ENCODE measurements at places on chromosomes 3 and 15.

DNA sequence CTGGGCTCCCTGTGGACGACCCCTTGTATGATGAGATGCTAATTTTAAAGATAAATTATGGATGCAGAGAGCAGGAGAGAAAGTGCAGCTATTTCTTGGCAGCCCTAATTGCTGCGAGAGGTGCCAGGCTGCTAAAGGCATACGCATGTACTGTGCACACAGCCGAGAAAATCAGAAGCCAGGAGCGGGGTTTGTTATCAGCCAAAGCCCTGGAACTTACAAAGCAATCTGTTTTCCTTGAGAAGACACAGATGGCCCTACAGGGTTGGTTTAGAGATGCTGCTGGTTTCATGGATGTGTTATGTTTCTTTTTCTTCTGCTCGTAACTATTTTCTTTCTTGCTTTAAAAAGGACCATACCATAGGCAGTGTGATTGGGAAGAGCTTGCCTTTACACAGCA is 11.7 kb upstream of the CCK start:
- no peak for DNase-seq

- DNase-seq: no peak
These were observed 10.7 kb upstream of the DHX36 start for GRCh38 chr3:154334973-154335420.

- no peak for DNase-seq
These were observed 245.9 kb upstream of the LMCD1 start for GRCh38 chr3:8255725-8256124.

DNA sequence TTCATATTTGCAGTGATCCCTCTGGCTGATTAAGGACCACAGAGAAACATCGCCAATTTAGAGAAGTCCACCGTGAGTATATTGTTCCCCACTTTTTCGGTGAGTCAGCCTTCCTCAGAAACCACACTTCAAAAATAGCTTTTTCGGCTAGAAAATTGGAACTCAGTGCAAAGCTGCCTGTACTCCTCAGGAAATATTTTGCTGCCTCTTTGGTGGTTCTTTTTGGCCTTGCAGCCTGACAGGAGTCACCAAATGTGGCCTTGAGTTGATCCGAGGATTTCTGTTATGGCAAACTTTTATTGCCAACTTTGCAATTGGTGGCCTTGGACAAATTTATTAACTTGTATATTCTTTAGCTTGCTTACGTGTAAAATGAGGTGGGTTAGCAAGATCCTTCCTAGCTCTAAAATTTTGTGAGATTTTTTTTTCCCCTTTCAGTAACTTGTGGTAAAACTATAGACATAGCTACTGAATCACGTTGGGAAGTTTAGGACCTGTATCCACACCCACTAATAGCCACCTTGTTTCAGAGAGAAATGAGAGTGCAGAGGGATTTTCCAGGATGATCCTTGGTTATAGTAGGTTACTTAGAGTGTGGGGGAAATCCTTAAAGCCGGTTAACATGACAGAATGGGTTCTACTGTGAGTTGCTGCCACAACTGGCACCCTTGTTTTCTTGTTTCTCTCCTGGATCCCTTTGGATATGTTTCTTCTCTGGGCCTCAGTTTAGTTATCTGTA is 9.9 kb downstream of the ARL6IP5 start:
- no peak for DNase-seq

- no peak for DNase-seq
These were observed 3.2 kb upstream of the BCL2L10 start for GRCh38 chr15:52115598-52116427.

- DNase-seq: no peak
These were observed 4.8 kb downstream of the GPR171 start for GRCh38 chr3:151197981-151198767.

DNA sequence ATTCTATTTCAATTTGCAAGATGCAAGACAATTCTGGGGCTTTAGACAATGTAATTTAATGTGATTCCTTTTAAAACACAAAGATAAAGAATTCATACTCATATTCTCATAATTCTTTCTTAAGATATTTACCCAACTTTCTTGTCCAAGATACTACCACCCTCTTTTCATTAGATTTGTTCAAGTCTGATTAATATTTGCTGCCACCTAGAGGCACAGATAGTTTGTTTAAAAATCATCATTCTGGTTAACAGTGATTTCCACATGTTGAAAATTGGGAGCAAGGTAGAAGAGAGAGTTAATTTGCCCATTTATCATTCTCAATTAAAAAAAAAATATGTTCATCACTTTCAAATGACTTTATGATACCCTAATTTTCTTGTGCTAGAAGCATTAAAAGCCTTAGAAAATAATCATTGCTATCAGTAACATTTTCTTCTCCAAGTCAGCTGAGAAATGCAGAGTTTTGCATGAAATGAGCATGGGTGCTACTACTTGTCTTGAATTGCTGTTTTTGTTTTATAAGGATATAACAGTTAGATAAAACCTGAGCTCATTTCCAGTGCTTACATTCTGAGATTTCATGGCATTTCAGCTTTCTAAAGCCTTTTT is 11.6 kb downstream of the TAMM41 start:
- no peak for DNase-seq

DNA sequence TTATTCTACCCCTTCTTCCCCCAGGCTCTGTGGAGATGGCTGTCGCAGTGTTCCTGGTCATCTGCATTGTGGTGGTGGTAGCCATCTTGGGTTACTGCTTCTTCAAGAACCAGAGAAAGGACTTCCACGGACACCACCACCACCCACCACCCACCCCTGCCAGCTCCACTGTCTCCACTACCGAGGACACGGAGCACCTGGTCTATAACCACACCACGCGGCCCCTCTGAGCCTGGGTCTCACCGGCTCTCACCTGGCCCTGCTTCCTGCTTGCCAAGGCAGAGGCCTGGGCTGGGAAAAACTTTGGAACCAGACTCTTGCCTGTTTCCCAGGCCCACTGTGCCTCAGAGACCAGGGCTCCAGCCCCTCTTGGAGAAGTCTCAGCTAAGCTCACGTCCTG is 12.9 kb downstream of the SPINT1 start:
- no peak for DNase-seq

- DNase-seq: no peak
These were observed 121.2 kb upstream of the NAALADL2 start for GRCh38 chr3:174737966-174738365.

DNA sequence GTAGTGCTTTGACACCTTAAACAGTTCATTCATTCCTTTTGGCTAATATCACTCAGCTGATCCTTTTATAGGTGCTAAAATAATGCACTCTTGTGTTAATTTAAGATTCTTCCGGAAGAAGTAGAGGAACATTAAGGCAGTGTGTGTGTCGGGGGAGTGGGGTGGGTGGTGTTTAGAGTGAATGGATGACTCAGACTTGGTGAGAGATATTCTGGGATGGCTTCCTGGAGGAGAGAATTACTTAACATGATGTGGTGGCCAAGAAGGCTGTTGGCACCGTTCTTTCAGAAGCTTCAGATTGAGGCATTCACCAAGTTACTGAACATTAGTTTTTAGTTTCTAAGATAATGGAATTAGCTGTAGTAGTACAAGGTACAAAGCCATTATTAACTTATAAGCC is 125.6 kb upstream of the ROPN1 start:
- no peak for DNase-seq

DNA sequence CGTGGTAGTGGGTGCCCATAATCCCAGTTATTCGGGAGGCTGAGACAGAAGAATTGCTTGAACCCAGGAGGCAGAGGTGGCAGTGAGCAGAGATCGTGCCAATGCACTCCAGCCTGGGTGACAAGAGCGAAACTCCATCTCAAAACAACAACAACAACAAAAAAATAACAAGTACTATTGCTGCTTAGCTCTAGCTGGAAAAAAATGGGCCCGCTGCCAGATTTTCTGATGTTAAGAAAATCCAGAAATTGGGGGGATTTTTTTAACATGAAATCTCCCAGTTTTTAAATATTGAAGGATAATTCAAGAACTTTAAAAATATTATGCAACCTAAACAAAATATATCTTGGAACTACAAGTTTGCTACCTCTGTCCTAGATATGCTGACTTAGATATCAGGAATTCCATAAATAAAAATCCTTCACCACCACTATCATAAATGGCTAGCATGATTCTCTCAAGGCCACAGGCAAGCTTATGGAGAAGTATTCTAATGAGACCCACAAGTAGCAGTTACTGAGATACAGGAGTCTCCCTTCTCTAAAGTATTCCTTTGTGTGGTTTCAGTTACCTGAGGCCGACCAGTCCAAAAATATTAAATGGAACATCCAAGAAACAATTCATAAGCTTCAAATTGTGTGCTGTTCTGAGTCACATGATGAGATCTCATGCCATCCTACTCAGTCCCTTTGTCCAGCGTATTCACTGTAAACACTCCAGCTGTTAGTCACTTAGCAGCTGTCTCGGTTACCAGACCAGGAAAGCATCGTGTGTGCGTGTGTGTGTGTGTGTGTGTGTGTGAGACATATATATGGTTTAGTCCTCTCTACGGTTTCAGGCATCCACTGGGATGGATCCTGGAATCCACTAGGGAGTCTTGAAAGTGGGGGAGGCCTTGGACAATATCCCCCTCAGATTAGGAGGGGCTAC is 277.2 kb downstream of the TBL1XR1 start:
- no peak for DNase-seq

GRCh38 chr3:52215351-52215750 is 10.1 kb downstream of the TLR9 start:
- DNase-seq: no peak

DNA sequence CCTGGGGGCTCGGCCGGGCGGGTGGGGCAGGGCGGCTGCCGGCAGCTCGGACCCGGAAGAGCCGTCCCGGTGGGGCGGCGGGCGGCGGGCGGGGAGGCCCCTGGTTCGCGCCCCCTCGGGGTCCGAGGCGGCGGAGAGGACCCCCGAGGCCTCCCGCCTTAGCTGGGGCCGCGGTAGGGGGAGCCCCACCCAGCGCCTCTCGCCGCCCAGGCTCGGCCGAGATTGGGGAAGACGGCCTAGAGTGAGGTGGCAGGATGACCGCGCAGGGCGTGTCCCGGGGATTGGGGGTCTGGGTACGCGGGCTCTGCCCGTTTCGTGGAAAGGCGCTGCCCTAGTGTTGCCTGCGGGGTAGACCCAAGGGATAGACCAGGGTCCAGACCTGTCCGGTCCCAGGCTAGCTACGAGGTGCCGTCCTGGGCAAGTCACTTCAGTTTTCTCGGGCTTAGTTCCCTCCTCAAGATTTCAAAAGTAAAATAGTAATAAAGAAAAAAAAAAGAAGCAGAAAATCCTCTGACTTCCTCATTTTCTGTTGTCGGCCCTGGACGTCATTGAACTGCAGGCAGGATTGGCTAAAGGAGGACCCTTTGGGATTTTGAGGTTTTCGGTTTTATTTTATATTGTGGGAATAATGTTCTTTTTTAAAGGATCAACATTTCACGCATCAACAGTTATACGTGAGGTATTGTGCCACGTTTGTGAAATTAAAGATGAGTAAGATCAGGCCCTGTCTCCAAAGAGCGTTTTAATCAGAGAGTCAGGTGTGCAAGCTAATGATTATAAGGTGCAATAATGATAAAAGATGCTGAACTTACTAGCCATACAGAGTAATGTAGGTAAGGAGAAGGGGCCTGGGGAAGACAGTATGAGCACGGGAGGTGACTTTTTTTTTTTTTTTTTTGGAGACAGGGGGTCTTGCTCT is 679 bp downstream of the IQGAP1 start:
- no peak for DNase-seq

DNA sequence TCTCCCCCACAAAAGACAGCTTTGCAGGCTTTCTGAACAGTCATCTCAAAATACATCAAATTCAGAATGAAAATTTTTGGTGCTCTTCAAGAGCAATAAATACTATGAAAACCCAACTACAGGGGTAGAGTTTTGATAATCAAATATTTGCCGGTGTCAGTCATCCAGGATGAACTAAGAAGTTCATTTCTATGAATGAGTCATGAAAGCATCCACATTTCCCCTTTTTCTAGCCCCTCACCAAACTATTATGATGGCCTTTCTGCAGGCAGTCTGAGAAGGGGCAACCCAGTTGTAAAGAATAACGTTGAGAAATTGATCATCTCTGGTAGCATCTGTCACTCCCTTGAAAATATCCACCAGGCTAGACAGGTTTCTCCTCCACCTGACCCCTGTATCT is 3.1 kb upstream of the LPCAT4 start:
- no peak for DNase-seq

GRCh38 chr3:134059671-134060560 is 30.2 kb upstream of the SLCO2A1 start:
- no peak for DNase-seq

DNA sequence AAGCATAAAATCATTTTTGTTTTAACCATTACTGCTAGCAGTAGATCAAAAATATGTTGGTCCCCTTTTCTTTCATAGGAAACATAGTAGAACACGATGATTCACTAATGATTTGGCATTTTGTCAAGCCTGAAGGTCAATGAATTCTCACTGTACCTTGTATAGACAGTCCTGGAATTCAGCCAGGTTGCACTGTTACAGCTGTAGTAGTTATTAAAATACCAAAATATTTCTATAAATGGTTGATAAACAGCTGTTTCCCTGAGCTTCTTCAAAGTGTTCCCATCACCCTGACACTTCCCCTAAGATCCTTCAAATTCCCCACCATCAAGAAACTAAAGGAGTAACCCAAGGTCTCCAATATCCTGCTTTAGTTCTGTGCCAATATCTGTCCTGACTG is 200.9 kb downstream of the ATP8B4 start:
- no peak for DNase-seq

- no peak for DNase-seq
These were observed 3.7 kb downstream of the TCAIM start for GRCh38 chr3:44342176-44342790.

GRCh38 chr3:143697975-143698374 is 150.3 kb downstream of the SLC9A9 start:
- DNase-seq: no peak

GRCh38 chr3:32110233-32110760 is 3.9 kb downstream of the GPD1L start:
- DNase-seq: no peak

GRCh38 chr3:38651153-38651789 is 1.8 kb upstream of the SCN5A start:
- no peak for DNase-seq

DNA sequence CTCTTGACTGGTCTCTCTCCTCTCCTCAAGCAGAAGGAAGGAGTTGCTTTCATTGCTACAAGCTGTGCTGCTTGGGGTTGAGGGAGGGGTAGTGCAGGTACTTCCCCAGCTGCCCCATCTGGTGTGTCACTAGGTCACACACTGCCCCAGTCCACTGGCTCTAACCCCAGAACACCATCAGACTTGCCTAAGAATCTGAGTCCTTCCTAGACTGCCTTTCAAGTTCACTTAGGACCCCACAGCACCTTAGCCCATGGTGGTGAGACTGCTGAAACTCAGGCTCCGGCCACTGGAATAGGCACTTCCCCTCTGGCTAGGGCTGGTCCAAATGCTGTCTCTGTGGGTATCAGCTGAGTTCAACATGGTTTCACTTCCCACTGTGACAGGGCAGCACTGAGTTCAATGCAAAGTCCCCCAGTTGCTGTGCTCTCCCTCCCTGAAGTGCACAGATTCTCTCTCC is 279.7 kb upstream of the GOLGA6L4 start:
- no peak for DNase-seq

- DNase-seq: no peak
These were observed 126.6 kb upstream of the ST8SIA2 start for GRCh38 chr15:92266796-92267685.

- no peak for DNase-seq
These were observed 131.1 kb downstream of the ADAMTSL3 start for GRCh38 chr15:83784975-83785374.

GRCh38 chr3:189584645-189585044 is 46.5 kb upstream of the TP63 start:
- no peak for DNase-seq

GRCh38 chr15:99442252-99442897 is 123.4 kb upstream of the MEF2A start:
- DNase-seq: peak; percentile 23
